LHCN-M2 (cell line): ENCODE measurements at places on chromosomes 12 and 14.
A peak's percentile ranks its signal among the peaks of the same experiment; 100 is the strongest.

- no peak for DNase-seq
These were observed 11.3 kb upstream of the PLEKHD1 start for GRCh38 chr14:69473260-69473659.

DNA sequence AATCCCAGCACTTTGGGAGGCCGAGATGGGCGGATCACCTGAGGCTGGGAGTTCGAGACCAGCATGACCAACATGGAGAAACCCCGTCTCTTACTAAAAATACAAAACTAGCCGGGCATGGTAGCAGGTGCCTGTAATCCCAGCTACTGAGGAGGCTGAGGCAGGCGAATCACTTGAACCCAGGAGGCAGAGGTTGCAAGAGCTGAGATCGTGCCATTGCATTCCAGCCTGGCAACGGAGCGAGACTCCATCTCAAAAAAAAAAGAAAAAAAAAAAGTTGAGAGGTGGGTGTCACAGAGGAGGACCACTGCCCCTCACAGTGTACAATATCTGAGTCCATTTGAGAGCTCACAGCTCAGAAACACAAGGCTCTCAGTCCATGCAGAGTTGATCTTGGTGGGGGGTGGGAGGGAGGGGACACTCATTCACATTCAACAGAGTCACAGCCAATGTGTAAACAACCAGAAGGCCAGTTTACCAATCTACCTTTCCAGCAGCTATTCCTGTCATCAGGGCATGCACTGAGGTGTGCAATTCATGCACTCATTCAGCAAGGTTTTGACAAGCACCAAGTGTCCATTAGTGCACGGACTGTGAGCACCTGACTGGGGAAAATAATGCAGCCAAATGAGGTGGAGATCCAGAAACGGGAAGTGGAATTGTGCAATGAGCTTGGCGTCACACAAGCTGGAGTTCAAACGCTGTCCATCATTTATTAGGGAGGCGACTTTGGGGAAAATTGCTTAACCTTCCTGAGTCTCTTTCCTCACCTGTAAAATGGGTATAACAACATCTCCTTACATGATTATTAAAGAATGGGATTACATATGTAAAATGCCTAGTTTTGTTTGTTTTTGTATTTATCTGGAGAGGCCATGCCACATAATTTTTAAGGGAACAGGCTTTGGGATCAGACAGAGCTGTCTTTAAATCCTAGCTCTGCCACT lies 4.4 kb upstream of the EIF5 start:
- no peak for DNase-seq

DNA sequence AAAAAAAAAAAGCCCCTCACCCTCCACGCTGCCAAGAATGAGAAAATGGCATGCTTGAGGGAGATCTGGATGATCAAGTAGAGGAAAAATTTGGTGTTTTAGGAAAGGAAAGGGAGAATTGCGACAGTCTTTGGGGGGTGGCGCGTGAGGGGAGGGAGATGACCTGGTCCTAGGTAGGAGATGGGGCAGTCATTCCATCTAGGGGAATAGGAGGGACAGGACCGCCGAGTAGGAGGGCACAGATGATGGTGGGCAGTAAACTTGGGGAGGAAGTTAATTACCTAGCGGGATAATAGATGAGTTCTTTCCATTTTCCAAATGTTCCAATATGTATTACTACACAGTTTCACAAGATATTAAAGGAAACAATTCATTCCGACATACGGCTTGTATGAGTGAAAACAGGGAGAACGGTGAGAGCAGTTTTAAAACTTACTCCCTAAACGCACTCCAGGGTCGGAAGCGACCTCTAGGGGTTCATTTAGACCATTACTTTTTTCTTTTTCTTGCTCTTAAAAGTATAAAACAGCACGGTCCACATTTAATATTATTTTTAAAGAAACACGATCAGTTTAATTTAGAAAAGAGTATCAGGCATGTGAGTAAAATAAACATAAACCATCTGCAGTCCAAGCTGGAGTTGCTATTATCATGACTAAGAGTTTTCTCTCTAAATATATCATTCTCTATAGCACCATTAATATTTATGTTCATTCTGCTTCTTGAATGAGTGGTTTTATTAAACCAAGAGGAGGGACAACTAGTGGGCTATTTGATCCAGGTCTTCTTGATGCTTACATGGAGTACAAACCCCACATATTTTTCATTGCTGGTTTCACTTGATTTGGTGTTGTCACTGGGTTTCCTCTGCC lies 3.0 kb upstream of the FNTB start:
- peak; percentile 60 for DNase-seq

GRCh38 chr14:103031566-103031911 lies 25.8 kb downstream of the CDC42BPB start:
- DNase-seq: no peak

DNA sequence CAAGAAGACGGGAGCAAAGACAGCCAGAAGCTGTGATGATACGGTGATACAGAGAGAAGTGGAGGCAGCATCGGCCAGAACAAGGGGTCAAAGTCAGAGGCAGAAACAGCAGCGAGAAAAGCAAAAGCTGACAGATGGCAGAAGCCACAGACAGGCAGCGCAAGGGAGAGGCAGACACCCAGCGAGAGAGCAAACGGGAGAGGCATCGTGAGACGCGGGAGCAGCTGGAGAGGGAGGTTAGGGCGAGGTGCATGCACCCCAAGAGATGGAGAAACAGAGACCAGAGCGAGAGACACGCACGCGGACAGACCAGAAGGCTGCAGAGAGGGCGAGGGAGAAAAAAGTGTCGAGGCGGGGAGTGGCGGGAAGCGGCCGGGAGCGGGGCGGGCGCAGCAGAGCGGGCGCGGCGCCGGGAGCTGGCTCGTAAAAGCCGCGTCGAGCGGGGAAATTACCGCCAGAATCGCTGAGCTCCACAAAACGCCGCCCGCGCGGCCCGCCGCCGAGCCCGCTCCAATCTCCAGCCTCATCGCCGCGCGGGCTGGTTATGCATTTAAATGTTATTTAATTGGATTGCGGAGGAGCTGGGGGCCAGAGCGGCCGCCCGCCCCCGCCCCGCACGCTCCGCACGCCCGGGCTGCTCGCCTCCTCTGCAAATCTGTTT lies 15.6 kb downstream of the SMUG1 start:
- peak; percentile 49 for DNase-seq

DNA sequence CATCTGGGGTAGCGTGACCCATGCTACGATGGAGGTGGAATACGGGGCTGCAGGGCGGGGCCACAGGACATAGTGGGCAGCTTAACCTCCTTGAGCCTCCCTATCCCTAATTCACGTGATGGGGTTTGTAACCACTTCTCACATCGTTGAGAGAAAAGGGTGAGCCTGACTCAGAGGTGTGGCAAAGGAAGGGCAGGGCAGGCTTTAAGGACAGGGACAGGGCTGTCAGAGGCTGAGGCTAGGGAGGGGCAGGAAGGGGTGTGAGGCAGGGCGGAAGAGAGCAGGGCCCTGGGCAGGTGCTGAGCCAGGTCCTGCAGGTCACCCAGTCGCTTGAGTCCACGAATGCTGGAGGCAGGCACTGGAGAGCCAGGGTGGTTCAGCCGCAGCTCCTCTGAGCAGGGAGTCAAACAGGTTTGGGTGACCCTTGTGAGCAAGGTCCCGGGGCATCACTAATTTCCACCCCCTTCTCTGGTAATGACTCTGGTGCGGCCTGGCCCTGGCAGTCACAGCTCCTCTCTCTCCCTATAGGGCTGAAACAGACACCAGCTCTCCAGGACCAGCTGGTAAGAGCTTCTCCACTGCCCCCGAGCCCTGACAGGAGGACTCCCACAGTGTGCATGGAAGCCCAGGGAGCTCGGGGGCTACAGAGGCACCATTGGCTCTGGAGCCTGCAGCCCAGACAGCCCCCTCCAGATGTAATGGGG lies 7.5 kb upstream of the AQP2 start:
- DNase-seq: no peak

- no peak for DNase-seq
These were observed 59.5 kb upstream of the CDKN3 start for GRCh38 chr14:54337314-54337713.

- no peak for DNase-seq
These were observed 324.2 kb upstream of the FAR2 start for GRCh38 chr12:28824849-28825248.
